ENCODE measurements at places on chromosomes 4 and X.

DNA sequence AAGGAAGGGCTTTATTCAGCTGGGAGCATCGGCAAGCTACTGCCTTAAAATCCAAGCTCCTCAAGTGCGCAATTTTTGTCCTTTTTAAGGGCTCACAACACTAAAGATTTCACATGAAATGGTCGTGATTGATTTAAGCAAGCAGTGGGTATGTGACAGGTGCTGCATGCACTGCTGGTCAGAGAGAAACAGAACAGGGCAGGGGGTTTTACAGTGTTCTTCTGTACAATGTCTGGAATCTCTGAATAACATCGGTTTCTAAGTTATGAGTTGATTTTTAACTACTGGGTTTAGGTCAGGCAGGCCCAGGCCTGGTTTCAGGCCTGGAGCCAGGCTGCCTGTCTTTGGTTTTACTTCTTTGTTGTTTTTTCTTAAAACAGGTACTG lies 6.0 kb downstream of the UGT2B17 start:
- no peak for DNase-seq

DNA sequence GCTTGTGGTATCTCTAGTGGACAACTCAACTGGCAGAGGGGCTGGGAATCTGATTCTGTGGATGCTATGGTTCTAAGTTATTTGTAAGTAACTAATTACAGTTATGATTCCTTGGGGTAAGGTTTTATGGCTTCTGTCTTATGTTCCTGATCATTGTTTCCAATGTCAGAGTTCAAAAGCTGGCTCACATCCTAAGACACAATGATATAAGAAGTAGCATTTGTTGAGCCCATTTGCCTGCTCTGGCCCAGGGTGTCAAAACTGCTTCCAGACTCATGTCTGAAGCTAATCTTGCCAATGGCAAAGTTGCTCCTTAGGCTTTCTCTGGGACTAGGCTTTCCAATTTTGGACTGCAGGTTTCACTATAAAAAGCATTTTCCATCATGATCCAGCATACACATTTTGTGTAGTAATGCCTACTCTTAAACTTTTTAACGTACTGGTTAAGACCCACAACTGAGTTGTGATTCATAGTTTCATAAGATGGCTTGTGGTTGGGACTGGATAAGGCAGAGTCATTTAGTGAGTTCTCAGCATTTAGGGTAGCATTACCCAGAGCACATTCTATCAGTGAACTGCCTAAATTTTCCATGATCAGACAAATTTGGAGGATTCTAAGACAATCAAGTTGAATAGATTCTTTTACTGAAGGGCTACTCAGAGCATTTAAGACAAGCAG lies 50.0 kb downstream of the CCNI start:
- DNase-seq, result no peak

DNA sequence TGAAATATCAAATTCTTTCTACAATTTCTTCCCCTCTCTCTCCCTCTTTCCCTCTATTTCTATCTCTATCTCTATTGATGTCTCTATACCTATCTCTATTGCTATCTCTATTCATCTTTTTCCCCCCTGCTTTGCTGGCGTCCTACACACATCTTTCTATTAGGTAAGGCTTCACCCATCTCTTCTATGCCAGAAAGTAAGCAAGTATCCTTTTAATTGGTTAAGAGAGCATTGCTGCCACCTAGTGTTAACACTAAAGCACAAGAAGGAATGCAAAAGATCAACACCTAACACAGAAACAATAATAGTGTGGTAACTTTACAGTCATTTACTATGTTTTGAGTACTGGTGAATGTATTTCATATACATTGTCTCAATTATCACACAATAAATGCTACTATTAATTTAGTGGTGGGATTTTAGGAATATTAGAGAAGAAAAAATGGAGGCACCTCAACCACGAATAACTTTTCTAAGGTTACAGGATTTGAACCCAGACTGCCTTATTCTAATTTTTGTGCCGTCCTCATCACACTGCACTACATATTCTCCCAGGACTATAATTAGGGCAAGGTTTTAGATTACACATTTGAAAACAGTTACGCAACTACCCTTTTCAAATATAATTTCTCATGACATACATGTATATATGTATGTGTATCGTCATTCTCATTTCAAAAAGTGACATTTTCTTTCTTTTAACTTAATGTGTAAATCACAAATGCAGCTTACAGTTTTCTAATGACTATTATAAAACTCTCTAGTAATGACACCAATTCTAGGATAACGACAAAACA lies 3.7 kb upstream of the C4orf36 start:
- DNase-seq, result no peak

GRCh38 chr4:111991797-111992196 lies 153.5 kb upstream of the FAM241A start:
- no peak for DNase-seq

GRCh38 chrX:24553011-24553410 lies 87.9 kb downstream of the PDK3 start:
- DNase-seq, result no peak

DNA sequence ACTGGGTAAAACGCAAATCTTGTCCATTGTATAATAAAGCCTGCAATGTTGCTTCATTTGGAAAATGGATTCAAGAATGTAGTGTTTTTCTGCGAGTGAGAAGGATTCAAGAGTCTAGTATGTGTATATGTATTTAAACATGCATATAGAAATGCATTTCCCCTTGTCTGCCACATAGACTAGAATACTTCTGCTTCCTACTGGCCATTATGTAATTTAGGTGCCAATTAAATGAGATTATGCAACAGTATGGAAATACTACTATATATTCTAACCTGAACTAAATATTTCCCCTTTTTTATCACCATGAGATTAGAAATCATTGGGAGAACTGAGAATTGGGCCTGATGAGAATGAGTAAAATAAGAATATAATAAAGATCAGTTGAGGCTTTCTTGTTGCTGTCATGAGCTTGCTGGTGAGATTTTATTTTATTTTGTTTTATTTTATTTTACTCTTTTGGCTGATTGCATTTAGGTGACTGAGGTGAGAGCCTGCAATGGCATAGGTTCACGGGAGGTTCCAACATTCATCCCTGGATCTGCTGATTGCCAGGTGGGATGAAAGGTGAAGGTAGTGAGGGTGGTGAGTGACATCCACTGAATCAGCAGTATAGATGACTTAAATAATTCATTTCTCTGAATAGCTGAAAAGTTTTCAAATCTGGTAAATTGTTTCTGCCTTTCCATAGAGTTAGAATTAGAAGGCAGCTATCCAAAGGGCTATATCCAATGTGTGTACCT lies 95.6 kb upstream of the SLC4A4 start:
- DNase-seq, result no peak

GRCh38 chr4:37951461-37952352 lies 8.5 kb upstream of the PTTG2 start:
- DNase-seq, result no peak

DNA sequence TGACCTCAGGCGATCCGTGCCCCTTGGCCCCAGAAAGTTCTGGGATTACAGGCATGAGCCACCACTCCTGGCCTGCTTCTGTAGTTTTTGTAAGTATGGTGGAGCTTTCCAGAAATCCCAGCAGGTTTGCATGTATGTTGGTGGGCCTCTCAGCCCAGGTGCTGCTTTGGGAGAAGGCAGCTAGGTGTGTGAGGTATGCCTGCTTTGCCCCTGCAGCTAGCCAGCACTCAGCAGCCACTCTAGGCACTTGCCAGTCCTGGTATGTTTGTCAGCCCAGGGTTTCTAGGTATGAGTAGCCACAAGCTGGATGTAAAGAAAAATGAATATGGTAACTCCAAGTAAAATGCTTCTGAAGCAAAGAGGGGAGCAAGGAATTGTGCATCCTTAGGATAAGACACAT lies 8.9 kb downstream of the SNX25 start:
- no peak for DNase-seq

- no peak for DNase-seq
These were observed 411.2 kb downstream of the DTHD1 start for GRCh38 chr4:36692586-36692985.

DNA sequence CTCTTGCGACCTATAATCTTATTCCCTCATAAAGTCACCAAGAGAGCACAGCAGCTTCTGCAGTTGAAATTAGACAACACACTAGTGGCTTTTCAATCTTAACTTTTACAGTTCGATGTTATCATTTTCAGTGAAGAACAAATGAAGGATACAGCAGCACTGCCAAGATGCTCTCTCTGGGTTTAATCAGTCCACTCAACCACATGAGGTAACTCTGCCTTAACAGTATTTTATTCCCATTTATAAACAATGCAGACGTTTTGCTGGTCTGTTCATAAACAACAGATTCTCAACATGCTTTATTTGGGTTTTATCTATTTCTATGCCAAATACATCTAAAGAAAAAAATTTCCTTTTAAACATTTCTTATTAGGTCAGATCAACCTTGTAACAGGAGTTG lies 646.0 kb upstream of the FAM241A start:
- DNase-seq, result no peak

DNA sequence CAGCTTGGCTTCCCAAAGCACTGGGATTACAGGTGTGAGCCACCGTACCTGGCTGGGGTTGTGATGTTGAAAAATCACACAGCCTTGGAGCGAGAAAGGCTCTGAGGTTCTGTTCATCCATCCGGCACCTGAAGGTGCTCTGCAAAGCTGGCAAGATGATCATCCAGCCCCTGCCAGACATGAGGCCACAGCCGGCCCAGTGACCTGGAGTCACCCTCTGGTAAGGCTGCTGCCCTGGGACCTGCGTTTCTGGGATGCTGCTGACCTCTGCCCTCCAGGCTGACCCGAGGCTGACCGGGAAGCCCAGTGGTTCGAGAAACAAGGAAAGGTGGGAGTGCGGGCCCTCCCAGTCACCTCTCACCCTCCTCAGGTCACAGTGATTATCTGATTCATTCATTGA lies 13.5 kb upstream of the WFS1 start:
- DNase-seq, result no peak

DNA sequence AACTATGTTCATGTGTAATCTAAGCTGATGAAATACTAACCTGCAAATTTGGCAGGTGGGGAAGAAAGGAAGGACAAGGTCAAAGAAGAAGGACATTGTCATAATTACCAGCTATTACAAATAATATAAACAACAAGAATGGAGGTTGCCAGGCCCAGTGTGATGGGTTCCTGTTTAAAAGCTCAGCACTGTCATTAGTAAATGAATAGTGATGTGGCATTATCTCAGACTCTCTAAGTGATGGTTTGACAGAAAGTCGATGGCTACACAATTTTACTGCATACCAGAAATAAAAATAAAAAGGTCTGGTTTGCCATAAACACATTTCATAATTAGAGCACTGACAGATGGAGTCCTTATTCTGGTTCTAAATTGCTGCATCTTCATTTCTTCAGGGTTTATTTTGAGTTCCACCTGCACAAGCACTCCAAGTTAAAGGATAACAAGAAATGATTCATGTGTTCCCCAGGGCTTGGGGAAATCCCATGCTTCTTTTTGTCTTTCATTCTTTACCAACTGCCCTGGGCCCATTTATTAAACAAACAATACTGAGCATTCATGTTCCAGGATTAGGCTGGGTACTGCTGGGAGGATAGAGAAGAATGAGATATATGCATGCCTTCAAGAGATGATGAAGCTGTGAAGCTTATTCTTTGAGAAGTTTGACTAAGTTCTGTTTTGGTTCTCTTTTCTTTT lies 367.8 kb upstream of the RASGEF1B start:
- DNase-seq, result no peak

- DNase-seq, result no peak
These were observed 515.1 kb downstream of the TECRL start for GRCh38 chr4:63894161-63894560.

GRCh38 chr4:124703154-124703553 lies 9.4 kb downstream of the ANKRD50 start:
- DNase-seq, result no peak

GRCh38 chr4:42452823-42453222 lies 55.5 kb downstream of the SHISA3 start:
- no peak for DNase-seq

- no peak for DNase-seq
These were observed 311.4 kb downstream of the MAPK10 start for GRCh38 chr4:86048426-86048825.

- DNase-seq, result no peak
These were observed 9.3 kb upstream of the MAOA start for GRCh38 chrX:43646800-43647199.

DNA sequence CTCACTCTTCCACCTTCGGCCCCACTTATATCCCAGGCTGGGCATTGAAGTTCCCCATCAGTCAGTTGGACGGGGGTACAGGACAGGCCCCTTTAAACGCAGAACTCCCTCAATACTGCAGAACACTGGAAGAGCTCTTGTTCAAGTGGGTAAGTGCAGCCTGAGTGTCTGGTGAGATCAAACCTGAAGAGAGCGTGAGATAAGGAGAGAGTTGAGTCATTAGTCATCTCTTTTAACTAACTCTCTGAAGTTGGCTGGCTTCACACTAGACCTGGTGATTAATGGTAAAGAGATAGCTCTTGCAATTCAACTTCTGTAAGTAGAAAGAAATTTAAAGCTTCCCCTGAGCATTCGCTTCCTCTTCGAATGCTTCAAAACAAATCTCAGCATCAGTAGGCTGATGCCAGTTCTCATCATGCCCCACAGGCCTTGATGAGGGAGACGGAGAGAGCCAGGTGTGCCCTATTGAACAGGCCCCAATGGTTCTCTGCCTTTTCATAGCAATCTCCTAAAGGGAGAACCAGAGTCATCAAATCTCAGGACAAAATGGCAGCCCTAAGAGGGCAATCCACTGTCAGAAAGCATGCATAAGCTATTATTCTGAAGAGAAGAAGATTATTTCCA lies 41.0 kb upstream of the JADE1 start:
- no peak for DNase-seq

DNA sequence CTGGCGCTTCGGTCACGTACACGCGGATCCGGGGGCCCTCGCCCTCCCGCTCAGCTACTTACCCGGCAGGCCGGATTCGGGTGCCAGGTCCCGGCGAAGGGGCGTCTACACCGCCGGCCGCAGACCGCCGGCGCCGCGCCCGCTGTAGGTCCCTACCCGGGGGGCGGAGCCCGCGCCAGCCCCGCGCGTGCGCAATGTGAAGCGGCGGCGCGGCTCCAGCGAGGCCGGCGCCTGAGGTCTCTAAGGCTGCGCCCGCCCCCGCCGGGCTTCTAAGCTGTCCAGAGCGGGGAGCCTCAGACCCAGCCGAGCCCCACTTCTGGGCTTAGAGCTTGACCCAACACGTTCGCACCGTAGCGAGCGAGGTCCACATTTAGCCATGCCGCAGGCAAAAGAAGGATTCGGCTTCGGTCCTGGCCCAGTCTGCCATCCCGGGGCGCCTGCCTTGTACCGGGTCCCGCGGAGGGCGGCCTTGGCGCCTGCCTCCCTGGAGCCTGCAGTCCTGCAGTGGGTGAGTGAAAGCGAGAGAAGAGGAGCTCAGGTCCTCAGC lies at the start of gene ZNF518B:
Gene ZNF518B, minus strand, starts transcription at position 172 of the 547 bp plus-strand sequence. CDS start 11,098 bp downstream, outside the sequence.
- peak; percentile 71 for DNase-seq

- no peak for DNase-seq
These were observed 132.2 kb downstream of the AFAP1 start for GRCh38 chr4:7807351-7807921.

DNA sequence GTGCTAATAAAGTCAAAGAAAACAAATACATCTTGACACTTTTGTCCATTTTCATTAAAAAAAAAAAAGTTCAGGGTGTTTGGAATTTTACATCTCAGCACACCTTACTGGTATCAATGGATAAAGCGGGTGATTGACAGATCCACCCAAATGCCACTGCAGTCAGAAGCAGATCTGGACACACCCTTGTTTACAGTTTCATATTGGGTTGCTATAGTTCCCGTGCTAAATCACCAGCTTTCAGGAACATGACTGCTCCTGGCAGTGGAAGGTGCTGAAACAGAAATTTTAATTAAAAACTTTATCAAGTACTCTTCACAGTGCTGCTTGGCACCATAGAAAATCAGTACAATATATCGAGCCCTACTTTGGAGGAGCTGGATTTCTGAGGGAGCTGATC lies 116.3 kb downstream of the STOX2 start:
- DNase-seq, result no peak
